ENCODE measurements at places on chromosomes 12 and 14.

DNA sequence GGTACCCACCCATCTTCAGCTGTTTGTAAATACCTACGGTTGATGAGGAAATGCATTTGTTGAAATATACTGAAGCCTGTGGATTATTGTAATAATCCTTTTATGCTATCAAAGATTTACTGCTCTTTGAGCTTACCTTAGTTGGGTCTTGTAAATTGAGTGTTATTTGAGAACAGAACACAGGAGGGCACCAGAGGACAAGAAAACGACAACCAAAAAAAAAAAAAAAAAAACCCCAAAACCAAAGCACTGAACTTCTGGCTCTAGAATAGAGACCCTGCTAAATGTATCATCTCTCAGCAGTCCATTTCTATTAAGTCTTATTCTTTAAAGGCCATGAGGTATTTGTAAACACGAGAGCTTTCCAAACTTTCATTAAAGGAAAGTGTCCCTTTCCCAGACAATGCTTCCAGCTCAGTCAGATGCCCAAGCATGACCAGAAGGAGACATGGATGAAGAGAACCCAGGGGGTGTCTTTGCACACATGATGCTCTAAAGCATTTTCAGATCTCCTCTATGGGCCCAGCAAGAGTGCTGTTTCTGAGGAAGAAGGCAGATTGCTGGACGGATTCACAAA is 763.9 kb downstream of the NRXN3 start:
- DNase-seq: no peak

DNA sequence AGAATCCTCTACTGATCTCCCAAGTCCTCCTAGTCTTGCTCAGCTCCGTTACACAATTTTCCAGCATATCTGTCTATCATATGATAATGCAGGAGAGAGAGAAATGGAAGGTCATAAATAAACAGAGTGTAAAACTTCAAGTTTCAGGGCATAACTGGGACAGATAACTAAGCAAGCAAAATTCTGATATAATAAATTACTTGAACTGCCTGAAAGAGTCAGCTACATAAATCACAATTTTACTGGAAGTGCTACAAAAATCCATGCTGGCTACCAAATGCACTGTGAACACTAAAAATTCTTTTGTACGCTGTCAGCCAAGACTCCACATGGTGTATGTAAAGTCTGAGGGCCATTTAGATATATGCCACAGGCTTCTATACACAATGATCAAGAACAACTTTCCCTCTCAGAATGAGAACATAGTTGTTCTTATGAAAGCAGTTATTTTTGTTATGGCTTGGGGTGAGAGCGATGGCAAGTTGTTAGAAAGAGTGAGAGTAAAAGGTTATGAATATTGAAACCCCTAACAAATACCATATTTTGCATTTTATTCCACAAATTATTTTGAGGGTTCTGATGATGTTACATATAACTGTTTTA is 41.1 kb downstream of the GRIP1 start:
- no peak for DNase-seq

- no peak for DNase-seq
Observed at GRCh38 chr12:65391711-65392110, 113.2 kb downstream of the MSRB3 start.

DNA sequence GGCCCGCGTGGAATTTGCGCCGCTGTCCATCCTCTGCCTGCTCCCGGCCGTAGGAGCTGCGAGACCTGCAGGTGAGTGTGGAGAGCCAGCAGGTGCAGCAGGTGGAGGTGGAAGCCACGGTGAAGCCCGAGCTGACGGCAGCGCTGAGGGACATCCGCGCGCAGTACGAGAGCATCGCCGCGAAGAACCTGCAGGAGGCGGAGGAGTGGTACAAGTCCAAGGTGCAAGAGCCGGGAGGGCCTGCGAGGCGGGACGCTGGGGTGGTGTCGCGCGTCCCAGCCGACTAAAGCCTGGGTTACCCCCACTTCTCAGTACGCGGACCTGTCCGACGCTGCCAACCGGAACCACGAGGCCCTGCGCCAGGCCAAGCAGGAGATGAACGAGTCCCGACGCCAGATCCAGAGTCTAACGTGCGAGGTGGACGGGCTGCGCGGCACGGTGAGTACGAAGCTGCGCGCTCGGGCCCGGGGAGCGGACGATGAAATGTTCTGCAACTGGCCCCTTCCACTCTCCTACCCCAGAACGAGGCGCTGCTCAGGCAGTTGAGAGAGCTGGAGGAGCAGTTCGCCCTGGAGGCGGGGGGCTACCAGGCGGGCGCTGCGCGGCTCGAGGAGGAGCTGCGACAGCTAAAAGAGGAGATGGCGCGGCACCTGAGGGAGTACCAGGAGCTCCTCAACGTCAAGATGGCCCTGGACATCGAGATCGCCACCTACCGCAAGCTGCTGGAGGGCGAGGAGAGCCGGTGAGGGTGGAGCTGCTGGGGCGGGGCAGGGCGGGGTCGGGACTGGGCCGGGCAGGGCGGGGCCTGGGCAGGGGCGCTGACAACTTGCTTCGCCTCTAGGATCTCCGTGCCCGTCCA is 2.1 kb downstream of the PRPH start:
- no peak for DNase-seq

DNA sequence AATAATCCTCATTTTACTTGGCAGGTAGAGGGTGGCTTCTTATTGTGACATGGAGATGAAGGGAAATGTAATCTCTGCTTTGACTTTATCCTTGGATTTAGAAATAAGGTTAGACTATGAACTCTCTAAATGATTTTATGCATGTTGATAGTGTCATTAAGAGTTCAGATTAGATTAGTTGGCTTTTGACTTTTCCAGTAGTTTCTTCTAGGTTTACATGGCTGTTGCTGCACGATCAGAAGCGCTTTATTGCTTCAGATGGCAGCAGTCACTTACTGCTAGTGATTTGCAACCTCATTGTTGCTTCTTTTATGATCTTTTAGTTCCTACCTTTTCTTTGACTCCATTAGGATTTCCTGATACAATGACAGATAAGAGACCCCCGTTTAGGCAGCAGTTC is 32.3 kb downstream of the SLC15A5 start:
- no peak for DNase-seq

GRCh38 chr14:71583194-71583593 is 349.0 kb upstream of the RGS6 start:
- DNase-seq: no peak

GRCh38 chr14:98347686-98348085 is 924.3 kb downstream of the BCL11B start:
- no peak for DNase-seq

- DNase-seq: no peak
Observed at GRCh38 chr12:9752145-9752933, 8.4 kb downstream of the CD69 start.

- no peak for DNase-seq
Observed at GRCh38 chr12:19430988-19431387, 8.3 kb upstream of the AEBP2 start.

- no peak for DNase-seq
Observed at GRCh38 chr14:89544636-89545301, 127.7 kb upstream of the FOXN3 start.

DNA sequence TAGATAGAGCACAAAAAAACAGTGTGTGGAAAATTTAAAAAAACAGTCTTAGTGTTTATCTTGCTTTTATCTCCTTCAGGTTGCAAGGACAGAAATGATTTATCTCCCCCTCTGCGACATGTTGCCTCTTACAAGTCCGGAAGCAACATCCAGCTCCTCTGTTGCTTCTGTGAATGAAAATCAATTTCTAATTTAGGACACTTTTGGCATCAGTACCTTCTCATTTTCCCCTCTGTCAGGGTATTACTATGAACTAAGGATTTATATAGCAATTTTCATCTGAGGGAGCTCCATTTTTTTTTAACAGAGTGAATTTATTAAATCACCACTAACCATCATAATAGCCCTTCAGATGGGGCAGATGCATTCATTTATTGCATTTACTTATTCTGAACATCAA is 116.6 kb upstream of the PLXNC1 start:
- no peak for DNase-seq

DNA sequence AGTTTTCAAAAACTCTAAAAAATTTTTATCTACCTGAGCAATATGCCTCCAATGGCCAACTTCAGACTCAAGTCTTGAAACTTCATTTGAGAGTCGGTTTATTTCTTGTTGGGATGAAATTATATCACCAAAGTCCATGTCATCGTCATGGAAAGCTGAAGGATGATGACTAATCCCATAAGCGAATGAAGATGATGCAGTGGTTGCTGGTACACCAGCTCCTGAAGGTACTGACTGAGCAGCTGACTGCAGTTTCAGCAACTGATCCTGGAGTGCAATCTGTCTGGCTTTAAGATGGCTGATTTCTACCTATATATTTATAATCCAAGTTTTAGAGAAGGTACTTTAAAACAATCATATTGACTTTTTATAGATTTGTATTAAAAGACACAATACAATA is 18.3 kb downstream of the TRIP11 start:
- no peak for DNase-seq

- no peak for DNase-seq
Observed at GRCh38 chr14:87874676-87875075, 118.3 kb downstream of the GALC start.

DNA sequence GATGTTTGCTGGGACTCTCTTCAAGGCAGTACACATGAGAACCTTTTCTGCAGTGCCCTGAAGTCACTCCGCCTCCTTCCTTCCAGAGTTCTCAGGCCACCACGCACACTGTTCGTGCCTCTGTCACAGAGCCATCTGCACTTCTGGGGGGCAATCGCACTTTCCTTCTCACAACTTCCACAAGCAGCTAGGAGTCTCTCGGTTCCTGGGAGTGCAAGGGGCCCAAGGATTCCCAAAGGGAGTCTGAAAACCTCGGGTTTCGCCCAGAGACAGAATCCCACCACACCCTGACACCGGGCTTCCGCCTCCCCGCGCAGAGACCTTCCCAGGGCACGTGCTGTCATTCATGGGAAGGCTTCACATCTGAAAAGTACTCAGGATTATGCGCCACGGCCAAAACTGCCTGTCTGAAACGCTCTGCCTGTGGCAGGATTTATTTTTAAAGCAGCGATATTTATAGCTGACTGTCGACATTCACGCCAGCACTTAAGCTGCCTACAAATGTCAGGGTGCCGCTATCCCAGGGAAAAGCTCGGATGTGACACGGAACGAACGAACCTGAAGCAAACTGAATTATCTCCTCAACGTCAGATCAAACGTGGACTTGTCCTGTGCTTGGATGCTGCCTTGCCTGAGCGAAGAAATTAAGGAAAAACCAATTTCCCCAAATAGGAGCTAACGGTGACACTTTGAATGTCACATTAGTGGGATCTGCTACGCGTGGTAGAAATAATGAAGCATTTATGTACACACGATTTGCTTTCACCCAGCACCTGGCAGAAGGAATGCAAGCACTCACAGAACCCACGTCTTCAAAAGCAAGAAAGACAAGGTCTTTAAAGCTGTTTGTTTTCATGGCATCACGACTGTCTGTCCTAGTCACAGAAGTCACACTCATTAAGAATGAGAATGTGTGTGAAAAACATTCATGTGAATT is 154.0 kb downstream of the PIWIL1 start:
- no peak for DNase-seq

- DNase-seq: no peak
Observed at GRCh38 chr14:36580856-36581831, 1.3 kb downstream of the NKX2-8 start.

GRCh38 chr12:126354633-126355032 is 1289.4 kb downstream of the AACS start:
- no peak for DNase-seq

DNA sequence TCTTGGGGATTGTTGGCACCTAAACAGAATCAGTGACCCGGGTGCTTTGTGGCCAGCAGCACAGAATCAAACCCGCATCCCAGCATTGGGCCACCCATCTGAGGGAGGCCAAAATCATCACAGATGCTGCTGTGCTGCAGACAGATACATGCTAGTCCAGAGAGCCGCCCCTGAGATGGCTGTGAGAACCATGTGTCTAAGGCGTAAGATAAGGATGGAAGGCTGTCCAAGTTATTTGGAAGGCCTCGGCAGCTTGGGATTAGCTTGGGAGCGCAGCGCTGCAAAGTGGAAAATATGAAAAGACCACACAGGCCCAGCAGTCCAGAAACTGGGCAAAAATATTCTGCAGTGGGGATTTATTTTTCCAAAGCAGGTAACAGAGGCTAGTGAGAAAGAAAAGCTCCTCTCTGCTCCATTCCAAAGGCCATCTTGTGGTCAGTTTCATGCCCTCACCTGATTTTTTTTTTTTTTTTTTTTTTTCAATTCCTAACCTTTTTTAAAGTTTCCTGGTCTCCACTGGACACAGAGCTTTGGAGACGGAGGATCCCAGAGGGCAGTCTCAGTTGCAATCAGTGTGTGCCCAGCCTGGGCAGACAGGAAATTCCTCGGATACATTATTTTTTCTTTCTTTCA is 178.9 kb upstream of the BCL2L14 start:
- no peak for DNase-seq

GRCh38 chr12:80617733-80618132 is 89.7 kb upstream of the MYF6 start:
- no peak for DNase-seq

DNA sequence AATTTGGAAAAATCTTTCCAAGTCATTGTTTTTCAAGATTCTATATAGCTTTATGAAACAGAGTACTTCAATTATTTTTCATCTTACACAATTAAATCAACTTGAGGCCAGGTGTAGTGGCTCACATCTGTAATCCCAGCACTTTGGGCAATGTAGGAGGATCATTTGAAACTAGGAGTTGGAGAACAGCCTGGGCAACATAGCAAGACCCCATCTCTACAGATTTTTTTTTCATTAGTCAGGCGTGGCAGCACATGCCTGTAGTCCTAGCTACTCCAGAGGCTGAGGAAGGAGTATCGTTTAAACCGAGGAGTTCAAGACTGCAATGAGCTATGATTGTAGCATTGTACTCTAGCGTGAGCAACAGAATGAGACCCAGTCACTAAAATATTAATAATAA is 72.9 kb downstream of the BMP4 start:
- no peak for DNase-seq

GRCh38 chr14:91996948-91997371 is 42.9 kb downstream of the TRIP11 start:
- peak; percentile 19 for DNase-seq

DNA sequence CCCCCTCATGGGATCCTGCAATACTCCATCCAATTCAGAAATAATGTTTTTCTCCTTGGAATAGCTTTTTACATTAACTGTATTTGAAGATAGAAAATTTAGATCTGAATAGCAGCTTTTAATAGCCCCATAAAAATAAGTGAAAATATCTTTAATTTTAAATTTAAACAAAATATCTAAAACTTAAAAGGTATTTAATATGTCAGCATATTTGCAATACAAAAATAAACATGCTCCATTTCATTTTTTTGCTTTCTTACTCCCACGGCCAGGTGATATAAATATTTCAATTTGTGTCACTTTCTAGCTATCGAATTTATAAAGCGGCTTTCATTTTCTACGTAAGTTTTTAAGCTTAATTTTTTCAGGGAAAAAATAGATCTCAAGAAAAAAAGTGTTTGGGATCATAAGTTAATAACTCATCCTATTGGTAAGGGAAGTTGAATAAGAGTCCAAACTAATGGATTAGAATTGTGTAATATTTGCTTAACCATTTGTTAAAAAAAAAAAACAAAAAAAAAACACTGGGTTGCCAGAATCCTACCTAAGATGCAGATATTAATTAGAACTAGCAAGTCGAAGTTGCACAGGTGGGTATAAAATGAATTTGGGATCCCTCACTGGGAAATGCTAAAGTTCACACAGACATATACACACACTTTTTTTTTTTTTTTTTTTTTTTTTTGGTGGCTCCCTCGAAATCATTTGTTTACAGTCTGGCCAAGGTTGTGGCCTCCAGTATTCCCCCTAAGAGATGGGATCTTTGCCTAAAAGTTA is 47.6 kb downstream of the PPP2R5C start:
- DNase-seq: no peak

All from naive thymus-derived CD8-positive, alpha-beta T cell (primary cell).